Stimulated activated CD8-positive, alpha-beta memory T cell treated with anti-CD3 and anti-CD28 coated beads, Interleukin-7, amount 100 ng/mL, for 1 hour (primary cell): ENCODE measurements at places on chromosomes 5 and 9.

- no peak for DNase-seq
Measured at GRCh38 chr5:58040044-58040443, 419.8 kb downstream of the PLK2 start.

DNA sequence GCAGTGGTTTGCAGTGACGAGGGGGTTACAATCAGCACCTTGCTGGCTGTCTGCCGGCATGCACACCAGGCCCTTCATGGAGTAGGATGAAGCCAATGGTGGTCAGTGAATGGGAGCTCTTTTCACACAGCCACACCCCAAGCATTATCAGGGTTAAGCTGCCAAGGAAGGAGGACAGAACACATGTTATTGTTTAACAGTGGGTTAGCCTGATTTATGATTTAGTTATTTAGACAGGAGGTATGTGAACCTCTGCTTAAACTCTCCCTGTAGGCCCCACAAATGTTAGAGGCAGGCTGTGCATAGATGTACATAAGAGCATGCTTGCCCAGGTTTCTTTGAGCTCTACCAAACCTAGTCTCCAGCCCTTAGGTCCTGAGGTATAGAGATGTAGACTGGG, 262.9 kb downstream of the SPOCK1 start:
- no peak for DNase-seq

GRCh38 chr5:8213701-8214240, 344.8 kb downstream of the MTRR start:
- DNase-seq, result no peak

GRCh38 chr9:69104830-69105527, 69.1 kb upstream of the TJP2 start:
- DNase-seq, result no peak

DNA sequence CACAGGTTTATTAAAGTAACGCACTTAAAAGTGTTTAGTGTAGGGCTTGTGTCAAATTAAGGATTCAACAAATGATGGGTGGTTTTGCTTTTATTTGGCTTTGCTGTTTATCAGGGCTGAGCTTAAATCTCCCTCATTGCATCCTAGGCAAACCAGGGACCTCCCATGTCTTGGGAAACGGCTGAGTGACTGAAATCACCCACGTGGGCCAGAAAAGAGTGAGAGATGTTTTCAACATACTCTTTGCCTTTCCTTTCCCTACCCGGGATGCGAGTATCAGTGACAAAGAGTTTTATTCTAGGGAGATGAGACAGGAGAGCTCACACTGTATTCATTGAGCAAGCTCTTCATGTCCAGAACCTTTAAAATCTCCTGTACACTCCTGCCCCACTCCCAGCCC, 23.3 kb downstream of the KCNMB1 start:
- DNase-seq, result no peak

DNA sequence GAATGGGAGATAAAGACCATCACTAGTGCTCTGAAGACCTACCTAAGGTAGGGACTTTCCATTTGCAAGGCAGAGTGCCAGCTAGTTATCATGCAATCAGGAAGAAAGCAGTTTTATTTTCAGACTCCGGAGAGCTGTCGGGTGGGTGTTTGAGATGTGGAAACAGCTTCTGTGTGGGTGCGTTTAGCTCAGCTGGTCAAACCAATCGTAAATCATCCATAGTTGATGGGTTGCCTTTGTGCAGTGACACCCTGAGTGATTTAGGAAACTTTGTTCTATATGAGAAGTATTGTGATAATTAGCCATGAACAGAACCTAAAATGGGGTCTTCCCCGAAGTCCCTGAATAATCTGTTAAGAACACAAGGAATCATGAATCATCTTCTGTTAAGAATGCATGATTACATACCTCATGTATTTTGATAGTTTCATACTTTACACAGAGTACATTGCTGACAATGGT, 284.3 kb downstream of the ARHGAP26 start:
- no peak for DNase-seq

GRCh38 chr5:167573370-167574127, 717.9 kb upstream of the WWC1 start:
- no peak for DNase-seq

GRCh38 chr5:56814361-56814962, 887 bp upstream of the MAP3K1 start:
- no peak for DNase-seq

DNA sequence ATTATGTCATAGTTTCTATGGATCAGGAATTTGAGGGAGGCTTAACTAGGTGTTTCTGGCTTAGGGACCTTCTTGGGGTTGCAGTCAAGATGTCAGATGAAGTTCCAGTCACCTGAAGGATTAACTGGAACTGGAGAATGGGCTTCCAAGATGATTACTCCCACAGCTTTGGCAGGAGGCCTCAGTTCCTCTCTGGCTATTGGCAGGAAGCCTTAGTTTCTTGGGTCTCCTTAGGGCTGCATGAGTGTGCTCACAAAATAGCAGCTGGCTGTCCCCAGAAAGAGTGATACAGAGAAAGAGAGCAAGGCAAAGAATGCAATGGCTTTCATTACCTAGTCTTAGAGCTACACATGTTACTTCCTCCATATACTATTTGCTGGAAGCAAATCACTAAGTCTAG, 138.1 kb upstream of the TLE4 start:
- DNase-seq, result no peak

DNA sequence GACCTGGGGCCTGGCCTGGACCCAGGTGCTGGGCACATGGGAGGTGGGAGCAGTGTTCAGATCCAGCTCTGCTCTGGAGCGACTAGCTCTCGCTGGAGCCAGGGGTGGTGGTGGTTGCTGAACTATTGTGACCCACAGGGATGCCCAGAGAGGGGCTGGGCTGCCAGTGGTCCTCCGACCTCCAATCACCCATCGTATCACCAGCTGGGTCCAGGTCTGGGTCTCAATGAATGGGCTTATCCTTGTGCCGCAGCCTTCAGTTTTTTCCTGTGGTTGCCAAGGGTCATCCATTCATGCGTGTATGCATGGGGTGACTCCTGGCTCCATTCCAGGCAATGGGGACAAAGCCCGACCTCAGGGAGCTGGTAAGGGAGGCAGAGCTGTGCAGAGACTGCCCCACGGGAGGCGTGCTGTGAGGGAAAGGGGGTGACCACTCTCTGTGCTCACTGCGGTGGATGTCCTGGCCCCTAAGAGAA, 68.6 kb upstream of the RNF130 start:
- DNase-seq, result no peak
